ENCODE measurements at places on chromosomes 7 and 10. TPM values are rescaled to one million over a fixed set of nuclear protein-coding genes. Genes with fewer than 3 reads are reported as not detected.
A peak's percentile ranks its signal among the peaks of the same experiment; 100 is the strongest.

DNA sequence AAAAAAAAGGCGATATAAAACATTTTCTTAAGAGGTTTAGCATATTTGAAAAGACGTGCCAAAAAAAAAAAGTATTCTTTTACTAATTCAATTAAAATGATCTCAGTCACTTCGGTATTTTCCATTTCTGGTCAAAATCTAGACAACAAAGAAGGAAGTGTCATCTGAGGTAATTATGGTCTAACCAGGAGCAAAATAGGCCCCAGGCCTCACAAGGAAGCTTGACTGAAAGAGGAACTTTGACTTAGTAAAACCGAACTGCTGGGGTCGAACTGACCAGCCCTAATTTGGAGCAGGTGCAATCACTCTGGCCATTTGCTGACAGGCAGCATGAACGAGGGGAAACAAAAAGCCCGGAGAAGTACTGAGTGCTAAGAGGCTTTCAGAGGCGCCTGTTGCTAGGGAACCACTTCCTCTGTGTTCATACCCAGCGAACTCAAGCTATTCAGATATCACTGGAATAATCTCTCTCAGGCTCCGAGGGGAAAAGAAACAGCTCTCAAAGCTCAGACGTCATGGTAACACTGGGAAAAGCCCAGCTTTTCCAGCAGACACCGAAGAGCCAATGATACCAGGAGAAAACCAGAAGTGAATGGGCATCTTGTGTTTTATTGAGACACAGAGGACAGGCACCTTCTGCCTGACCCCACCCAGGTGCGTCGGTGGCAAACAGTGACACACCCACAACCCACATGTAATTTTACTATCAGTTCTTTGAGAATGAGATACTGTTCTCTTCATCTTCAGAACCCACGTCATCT, 126.5 kb downstream of the FAM107B start:
- DNase-seq, result peak; percentile 35

DNA sequence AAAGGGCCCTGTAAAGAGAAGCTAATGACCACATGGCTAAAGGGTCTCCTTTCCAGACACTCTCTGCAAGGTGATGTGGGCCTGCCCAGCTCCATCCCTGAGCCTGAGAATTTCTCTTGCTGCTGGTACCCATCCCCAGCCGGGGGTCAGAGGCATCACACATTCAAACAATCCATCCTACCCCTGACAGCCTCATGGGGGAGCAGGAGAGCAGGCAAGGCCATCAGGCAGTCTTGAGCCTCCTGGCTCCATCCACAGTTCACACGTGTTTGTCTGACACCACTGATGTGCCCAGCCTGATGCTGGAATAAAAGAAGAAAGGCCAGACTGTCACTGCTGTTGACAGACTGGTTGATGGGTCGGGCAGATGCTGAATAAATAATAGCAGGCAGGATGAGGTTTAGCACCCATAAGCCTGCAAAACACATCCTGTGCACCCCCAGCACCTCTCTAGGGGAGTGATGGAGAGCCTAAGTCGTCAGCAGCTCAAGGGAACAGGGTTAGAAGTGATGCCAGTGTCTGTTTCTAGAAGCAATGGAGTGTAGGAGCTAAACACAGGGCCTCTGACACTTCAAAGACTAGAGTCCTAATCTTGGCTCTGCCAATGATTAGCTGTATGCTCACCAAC, 43.5 kb downstream of the TLL2 start:
- DNase-seq, result no peak

GRCh38 chr7:122584676-122585251, 114.2 kb downstream of the RNF133 start:
- no peak for DNase-seq

- DNase-seq, result peak; percentile 76
Observed at GRCh38 chr7:26061678-26062603, 90.1 kb upstream of the NFE2L3 start.

GRCh38 chr10:93812659-93813338, 55.1 kb downstream of the LGI1 start:
- DNase-seq, result no peak

- DNase-seq, result no peak
Observed at GRCh38 chr7:139817249-139817648, 11.8 kb upstream of the TBXAS1 start.

DNA sequence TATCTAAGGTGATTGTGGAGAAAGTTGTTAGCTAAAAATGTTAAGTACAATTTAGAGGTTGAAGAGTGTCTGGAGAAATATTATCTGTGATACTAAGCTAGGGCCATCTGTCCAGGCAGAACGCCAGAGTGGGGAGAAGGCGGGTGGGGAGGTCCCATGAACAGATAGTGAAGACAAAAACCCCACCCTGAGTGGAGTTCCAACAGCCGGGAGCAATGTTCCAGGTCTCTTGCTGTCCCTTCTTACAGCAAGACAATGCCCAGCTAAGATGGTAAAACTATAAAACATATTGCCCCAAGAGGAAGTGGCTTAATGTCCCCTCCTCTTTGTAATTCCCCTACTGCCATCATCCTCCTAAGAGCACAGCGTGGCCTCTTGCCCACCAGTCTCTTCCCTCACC, 10.4 kb upstream of the IL15RA start:
- DNase-seq, result no peak

- no peak for DNase-seq
Observed at GRCh38 chr10:68047554-68048327, 27.3 kb downstream of the HERC4 start.

GRCh38 chr10:46291817-46292572, 5.2 kb downstream of the ANTXRL start:
- no peak for DNase-seq

DNA sequence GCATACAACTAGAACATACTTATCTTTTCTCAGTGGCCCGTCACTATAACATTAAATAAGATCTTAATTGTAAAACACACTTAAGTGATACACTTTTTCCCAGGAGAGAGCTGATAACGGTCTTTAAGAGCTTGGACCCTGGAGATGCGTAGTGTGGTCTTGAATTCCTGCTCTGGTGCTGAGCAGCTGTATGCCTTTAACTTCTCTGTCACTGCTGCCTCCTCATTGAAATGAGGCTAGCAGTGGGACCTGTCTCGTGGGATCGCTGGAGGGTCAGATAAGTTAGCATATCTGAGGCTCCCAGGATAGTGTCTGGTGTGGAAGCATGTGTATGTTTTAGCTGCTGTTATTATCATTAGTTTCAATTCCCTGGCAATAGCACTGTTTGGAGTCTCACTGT, 194.9 kb downstream of the SDK1 start:
- no peak for DNase-seq

GRCh38 chr7:40795607-40796006, 660.8 kb downstream of the SUGCT start:
- no peak for DNase-seq

DNA sequence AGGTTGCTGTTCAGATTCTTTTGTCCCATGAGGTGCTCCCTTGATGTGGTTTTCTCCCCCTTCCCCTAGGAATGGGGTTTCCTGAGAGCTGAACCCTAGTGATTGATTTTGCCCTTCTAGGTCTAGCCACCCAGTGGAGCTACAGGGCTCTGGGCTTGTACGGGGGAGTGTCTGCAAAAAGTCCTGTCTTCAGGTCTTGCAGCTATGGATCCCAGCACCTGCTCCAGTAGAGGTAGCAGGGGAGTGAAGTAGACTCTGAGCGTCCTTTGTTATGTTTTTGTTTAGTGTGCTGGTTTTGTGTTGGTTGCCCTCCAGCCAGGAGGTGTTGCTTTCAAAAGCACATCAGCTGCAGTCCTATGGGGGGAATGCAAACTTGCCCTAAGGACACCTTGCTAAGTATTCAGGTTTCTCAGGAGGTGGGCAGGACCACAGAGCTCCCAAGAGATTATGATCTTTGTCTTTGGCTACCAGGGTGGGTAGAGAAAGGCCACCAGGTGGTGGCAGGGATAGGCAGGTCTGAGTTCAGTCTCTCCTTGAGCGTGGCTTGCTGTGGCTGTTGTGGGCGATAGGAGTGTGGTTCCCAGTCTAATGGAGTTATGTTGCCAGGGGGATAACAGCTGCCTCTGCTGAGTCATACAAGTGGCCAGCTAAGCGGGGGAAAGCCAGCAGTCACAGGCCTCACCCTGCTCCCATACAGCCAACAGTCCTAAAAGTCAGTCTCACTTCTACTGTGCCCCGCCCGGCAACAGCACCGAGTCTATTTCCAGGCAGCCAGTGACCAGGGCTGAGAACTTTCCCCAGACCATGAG, 92.4 kb upstream of the JCAD start:
- no peak for DNase-seq

GRCh38 chr10:94315975-94316464, 46.7 kb downstream of the NOC3L start:
- no peak for DNase-seq

DNA sequence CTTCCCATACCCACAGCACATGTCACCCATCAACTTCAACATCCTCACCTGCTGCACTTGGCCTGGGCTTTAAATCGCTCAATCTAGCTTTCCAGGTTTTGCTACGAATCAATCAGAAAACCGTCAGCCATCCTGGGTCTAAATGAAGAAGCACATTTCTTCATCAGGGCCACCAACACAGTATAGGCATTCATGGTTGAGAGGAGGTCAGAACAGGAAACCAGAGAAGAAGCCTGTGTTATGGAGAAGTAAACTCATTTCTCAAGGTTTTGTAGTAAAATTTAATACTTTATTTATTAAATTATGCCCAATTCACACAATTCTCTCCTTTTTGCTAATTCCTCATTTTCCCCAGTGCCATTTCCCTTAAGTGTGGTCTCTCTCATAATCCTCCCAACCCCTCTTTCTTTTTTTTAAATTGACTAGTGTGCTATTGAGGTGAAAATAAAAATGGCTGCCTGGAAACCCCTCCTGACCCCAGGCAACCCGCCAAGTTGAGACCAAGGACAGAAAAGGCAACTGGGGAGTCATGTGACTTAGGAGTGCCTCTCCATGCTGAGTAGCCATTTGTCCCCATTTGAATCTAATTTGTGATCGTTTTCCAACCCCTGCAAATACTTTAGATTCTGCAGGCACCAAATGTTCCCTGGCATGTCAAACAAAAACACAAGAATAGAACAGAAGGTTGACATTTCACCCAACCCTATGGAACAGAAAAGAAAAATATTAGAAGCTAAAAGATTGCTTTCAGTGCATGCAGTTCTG, 181.1 kb upstream of the NAMPT start:
- no peak for DNase-seq

DNA sequence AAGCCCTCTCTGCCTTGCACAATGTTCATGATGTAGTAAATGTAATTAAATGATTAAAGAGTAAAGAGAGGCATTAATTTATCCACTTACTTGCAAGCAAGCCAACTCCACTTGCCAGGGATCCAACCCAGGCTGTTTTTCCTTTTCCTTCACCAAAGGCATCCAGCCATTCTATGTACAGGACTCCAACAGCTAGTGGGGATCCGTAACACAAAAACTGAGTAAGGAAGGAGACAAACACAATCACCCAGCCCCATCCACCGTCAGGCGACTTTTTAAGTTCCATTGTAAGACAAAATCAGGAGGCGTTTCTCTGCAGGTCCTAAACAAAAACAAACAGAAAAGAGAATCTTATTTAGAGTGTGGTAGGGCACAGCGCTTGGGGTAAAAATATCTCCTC, 25.6 kb downstream of the SLC16A9 start:
- DNase-seq, result no peak

- DNase-seq, result no peak
Observed at GRCh38 chr7:16916105-16916639, 34.4 kb upstream of the AGR3 start.

- no peak for DNase-seq
Observed at GRCh38 chr10:103757531-103758293, 97.7 kb downstream of the SH3PXD2A start.

- no peak for DNase-seq
Observed at GRCh38 chr10:113214331-113214730, 264.3 kb downstream of the TCF7L2 start.

GRCh38 chr7:25314731-25315267, 86.5 kb upstream of the NPVF start:
- peak; percentile 73 for DNase-seq

GRCh38 chr7:38548605-38549004, 82.6 kb downstream of the AMPH start:
- no peak for DNase-seq

- DNase-seq, result no peak
Observed at GRCh38 chr10:112614586-112614985, 167.6 kb downstream of the VTI1A start.

- DNase-seq, result no peak
Observed at GRCh38 chr7:111997546-111997945, 208.7 kb downstream of the DOCK4 start.

MXI1 gene
- total RNA-seq, result 17.8 TPM

TACR2 gene
- 0.28 TPM for total RNA-seq

ZFAND2A gene
- 18.4 TPM for total RNA-seq

GSTK1 gene
- 58.8 TPM for total RNA-seq

ZSCAN25 gene
- total RNA-seq, result 9.4 TPM

SFTPA1 gene
- not detected for total RNA-seq

PILRA gene
- 2.0 TPM for total RNA-seq

GLCCI1 gene
- 2.1 TPM for total RNA-seq

FOXI2 gene
- not detected for total RNA-seq

Data from pancreas (tissue), 10 donors.